Prostate gland (tissue), 2 donors: ENCODE measurements at places on chromosomes 12 and 14.

DNA sequence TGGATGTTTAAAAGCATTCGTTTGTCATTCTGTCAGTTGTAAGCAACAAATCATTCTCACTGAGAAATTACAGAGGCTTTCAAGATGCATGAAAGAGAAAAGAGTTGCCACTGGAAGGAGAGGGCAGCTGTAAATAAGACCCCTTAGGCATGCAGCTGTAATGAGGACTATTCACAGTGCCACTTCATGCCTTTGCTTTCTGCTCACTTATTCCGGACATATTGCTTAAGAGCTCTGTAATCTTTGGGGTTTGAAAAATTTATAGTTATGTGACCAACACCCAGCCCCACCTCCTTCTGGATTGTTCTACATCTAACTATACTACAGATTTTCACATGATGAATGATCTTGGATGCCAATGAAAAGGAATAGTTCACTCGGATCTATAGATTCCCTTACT lies 194.8 kb upstream of the DCN start:
- no peak for DNase-seq

DNA sequence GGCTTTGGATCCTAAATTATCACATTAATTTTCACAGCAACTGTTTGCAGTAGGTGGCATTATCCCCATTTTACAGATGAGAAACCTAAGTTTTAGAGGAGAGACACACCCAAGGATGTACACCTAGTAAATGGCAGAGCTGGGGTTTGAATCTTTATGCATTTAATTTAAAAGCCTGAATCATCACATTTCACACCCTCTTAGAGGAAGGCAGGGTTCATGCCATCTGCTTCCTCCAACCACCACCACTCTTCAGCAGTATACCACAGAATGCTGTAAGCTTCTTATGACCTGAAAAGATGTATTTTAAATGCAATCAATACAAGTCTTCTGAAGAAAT lies 90.3 kb downstream of the CRADD start:
- no peak for DNase-seq

DNA sequence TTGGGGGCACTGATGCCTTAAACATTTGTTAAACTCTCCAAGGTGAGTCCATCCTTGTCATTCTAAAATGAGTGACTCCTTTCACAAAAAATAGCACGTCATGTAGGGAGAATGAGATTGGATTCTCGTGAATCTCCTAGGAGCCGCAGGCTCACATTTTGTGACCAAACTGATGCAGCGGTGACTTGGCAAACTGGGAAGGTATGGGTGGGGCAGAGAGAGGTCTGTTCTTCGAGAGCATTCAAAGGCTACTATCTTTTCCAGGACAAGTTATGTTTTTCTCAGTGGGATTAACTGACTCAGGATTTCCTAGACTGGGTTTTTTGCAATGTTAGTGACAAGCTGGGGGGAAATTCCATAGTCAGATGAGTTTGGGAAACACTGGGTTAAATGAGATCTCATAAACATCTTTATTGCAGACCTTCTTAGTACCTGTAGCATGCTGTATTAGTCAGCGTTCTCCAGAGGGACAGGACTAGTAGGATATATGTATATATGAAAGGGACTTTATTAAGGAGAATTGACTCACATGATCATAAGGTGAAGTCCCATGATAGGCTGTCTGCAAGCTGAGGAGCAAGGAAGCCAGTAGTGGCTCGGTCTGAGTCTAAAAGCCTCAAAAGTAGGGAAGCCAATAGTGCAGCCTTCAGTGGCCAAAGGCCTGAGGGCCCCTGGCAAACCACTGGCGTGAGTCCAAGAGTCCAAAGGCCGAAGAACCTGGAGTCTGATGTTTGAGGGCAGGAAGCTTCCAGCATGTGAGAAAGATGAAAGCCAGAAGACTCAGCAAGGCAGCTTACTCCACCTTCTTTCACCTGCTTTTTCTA lies 61.0 kb downstream of the FOXN4 start:
- DNase-seq: no peak

GRCh38 chr12:18651525-18651924 lies 86.3 kb downstream of the PLCZ1 start:
- DNase-seq: no peak

- DNase-seq: no peak
These were observed 46.7 kb downstream of the YEATS4 start for GRCh38 chr12:69406217-69406616.
